ENCODE measurements at places on chromosomes 3 and 15.

- DNase-seq: no peak
These were observed 1.4 kb downstream of the AEN start for GRCh38 chr15:88622605-88622975.

DNA sequence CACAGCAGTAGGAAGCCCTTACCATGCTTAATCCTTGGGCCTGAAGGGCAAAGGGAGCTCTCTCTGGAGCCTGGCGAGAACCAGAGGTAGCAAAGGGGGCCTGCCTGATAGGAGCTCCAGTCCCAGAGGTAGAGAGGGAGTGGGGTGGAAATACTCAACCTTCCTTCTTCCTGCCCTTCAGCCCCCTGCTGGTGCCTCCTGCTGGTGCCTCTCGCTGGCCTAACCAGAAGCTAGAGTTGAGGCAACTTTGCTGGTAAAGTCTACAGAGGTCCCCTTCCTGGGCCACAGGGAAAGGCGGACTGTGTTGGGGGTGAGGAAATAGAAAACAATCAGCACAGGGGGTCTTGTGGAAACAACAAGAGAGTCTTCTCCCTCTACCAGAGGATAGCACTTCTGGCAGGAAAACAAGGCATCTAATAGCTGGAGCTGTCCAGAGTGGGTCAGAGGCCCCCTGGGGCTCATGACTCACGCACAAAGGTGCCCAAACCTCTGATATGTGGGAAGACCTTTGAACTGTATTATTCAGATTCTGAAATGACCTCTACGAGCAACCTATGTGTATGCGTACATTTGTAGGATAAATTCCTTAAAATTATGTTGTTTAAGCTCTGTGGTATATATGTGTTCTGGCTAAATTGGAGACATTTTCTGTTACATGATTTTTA lies 133.9 kb downstream of the LRRC28 start:
- DNase-seq: no peak

- DNase-seq: no peak
These were observed 33.9 kb upstream of the MRPS22 start for GRCh38 chr3:139309880-139310279.

DNA sequence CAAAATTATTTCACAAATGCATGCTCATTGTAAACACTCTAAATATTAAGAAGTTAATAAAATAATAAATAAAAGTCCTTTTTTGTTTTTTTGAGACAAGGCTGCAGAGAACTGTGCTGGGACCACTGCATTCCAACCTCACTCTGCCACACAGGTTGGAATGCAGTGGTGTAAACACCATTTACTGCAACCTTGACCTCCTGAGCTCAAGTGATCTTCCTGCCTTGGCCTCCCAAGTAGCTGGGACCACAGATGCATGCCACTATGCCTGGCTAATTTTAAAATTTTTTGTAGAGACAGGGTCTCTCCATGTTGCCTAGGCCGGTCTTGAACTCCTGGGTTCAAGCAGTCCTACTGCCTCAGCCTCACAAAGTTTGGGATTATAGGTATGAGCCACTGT lies 578.4 kb downstream of the ZIC1 start:
- DNase-seq: no peak

- no peak for DNase-seq
These were observed 89.0 kb upstream of the FGF12 start for GRCh38 chr3:192816351-192816750.

DNA sequence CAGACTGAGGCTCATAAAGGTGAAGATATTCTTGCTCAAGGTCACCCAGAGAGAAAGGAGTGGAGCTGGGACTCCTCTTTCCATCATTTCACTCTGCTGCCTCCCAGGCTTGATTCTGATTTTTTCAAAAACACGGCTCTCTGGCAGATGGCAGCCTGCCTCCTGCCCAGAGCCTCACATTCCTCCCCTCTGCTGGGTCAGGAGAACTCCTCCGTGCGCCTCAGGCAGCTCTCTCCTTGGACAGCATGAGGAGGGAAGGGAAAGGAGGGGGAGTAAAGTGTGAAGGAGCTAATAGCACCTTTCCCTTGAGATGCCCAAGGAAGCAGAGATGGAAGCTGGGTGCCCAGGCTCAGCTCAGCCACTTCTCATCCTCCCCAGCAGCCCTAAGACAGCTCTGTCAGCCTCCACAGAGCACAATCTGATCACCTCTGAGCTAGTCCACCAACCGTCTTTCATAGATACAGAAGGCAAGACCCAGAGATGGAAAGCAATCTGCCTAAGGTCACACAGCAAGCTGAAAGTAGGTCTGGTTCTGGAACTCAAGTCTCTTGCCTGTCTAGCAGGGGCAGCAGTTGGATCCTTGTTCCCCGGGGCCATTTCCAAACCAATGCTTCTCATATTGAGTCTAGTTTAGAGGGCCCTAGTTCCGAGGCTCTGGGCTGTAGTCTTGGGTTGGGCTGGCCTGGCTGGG lies 3.5 kb downstream of the RLBP1 start:
- DNase-seq: no peak

DNA sequence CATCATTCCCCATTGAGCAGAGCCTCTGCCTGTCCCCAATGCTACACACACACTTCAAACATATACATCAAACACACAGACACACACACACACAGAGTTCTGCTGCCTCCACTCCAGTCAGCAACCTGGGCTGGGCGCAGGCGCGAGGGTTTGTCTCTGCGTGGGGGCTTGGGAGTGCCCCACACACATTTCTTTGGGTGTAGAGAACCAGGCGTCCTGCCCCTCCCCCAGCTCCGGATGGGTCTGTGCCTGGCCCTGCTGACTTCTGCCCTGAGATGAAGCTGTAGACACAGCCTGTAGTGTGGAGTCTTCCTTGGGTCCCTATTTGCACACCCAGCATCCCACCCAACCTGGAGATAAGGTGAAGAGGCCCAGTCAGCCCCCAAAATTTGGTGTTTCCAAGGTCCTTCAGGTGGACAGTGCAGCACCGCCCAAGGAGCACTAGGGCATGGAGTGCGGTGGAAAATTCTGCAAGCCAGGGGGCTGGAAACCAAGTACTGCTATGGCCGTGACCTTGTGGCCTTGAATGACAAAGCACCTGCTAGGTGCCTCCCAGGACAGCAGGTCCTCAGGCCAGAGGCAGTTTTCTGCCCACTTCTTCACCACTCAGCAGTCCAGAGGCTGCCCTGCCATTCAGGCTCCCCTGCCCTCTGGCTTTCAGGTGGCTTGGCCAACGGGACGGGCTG lies 26.8 kb downstream of the FBXW12 start:
- no peak for DNase-seq

DNA sequence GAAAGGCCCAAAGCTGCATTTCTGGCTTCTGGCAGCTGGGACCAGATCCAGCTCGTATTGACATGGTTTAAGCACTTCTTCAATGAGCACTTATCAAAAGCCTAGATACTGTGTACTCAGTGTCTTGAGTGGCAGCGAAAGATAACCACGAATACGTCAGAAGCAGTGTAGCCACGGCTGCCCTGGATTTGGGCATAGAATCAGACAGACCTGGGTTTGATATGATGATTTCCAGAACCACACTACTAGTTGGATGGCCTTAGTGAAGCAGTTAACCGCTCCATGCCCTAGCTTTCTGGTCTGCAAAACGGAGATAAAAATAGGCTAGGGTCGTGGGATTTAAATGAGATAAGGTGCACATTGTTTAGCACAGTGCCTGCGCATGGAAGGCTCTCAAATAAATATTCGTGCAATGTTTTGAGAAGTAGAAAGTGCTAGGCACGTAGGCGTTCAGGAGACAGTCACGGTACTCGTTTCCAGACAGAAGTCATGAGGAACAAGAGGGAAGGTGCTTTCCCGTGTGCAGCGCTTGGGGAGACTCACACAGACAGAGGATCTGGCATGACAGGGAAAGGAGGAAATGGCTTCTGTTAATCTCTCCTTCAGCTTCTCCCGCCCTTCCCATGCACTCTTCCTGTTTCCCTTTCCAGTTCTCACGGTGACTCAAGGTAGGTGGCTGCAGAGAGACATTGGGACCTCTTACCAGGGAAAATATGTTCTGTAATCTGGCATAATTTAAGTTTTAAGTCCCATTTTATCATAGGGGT lies 70.3 kb downstream of the CCNL1 start:
- no peak for DNase-seq

DNA sequence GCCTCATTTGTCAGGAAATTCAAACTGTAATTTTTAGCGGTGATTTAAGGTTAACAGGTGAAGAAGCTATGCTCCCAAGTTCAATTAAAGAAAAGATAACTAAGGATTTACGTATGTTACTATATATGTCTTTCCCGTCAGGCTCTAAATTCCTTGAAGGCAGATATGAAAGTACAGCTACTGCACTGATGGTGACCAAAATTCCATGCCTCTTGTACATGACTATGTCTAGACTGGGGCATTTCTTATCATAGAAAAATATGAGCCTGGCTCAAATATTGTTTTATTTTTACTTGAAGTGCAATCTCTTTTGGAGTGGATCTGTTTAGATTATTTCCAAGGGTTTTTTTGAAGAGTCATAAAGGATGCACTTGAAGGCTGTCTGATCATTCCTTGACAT lies 647.1 kb upstream of the KCNMB2 start:
- DNase-seq: no peak

GRCh38 chr15:44034933-44035624 lies 160.0 kb downstream of the FRMD5 start:
- DNase-seq: no peak

DNA sequence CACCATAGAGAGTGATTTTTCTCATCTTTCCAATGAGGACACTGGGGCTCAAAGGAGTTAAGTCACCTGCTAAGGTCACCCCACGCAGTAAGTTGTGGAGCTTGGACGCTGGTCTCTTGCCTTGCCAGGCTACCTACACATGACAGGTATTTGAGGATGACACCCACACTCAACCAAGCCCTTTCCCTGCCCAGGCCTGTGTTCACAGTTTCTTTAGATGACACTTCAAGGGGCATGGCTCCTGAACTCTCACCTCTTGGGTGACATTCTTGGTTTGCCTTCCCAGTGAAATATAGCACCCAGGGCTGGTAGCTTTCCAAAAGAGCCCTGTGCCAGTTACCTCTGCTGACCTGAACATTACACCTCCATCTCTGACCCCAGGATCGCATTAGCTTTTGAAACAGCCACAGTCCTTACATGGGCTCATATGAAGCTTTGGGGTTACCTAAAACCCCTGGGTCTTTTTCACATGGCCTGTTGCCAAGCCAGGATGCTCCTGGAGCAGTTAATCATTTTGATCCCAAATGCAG lies 148.0 kb downstream of the RPLP1 start:
- no peak for DNase-seq

DNA sequence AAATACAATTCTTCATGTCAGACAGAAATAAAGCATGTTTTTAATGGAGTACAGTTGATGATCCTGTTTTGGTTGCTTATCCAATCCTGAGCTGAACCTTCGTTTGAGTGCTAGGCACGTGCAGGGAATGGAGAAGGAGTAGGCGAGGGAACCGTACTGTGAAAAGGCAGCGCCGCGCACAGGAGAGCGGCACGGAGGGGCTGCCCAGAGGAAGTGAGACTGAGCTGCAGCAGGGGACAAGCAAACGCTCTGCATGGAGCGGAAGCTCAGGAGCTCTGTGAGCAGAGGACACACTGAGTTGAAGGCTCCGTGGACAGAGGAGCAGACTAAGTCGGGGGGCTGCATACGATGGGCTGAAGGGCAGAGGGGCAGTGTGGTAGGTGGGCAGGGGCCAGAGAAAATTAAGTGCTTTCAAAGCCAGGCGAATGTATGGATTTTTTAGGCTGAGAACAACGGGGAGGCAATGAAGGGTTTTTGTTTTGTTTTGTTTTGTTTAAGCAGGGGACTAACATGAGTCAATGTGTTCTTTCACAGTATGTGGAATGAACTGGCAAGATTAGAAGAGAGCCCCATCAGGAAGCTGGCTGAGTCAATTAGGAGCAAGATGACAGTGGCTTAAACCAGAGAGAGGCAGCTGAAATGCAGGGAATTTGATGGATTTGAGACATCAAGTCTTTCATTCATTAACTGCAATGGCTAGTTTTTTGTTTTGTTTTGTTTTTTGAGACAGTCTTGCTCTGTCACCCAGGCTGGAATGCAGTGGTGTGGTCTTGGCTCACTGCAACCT lies 23.8 kb upstream of the TM2D3 start:
- no peak for DNase-seq

GRCh38 chr3:157467200-157467599 lies 30.6 kb downstream of the PTX3 start:
- DNase-seq: no peak

DNA sequence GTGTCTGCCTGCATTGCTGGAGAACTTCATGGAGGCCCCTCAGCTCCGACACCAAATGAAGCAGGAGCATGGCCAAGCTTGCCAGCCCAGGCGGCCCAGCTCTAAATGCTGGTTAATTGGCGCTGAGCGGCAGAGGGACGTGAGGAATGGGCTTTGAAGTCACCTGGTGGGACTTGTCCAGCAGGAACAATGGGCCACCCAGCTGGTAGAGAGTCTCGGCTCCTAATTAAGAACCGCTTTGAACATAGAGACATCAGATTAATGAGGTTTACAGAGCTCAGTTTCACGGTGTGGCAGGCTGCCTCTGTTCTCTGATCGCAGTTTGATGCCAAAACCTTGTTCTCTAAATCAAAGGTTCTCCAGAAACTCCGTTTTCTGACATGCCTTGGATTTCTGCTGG lies 77.5 kb upstream of the LINGO1 start:
- no peak for DNase-seq

DNA sequence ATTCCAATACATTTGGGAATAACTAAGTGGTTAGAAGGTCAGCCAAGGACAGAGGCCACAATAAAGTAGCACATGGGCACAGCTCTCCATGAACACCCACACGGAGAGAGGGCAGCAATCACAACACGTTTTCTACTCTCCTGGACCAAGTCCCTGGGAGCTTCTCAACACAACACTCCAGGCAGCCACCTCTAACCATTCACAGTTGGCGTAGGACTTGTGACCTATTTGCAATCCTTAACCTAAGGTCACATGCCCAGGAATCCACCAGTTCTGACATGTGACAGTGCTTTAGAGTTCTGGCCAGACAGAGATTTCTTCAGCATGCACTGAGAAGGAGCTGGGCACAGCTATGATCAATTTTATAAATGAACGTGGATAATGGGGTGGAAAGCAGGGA lies 280.8 kb downstream of the SHQ1 start:
- no peak for DNase-seq

- DNase-seq: no peak
These were observed 64.7 kb downstream of the EOMES start for GRCh38 chr3:27657404-27657803.

DNA sequence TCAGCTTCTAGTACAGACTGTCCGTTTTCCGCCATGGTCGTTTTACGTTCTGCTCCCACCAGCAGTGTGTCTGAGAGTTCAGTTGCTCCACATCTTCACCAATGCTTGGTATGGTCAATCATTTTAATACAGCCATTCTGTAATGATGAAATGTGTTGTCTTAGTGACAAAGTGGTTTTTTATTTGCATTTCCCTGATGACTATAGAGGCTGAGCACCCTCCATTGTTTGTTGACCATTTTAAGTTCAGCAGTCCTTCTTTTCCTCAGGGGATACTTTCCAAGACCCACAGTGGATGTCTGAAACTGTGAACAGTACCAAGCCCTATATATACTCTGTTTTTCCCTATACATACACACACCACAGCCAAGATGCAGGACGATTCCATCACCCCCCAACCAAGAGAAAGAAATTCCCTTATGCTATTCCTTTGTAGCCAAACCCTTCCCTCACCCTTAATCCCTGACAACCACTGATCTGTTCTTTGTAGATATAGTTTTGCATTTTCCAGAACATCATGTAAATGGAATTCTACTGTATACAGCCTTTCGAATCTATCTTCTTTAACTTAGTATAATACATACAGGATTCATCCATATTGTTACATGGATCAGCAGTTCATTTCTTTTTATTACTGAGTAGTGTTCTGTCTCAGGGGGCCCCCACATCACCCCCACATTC lies 55.9 kb downstream of the C3orf20 start:
- DNase-seq: no peak
